Large intestine (tissue), 12 donors: ENCODE measurements at places on chromosomes 5 and 9. TPM values are rescaled to one million over a fixed set of nuclear protein-coding genes. Genes with fewer than 3 reads are reported as not detected.

The KIAA1191 gene
- 116 TPM for polyA plus RNA-seq

The DIMT1 gene
- polyA plus RNA-seq: 29.2 TPM

The SLC1A3 gene
- 4.2 TPM for polyA plus RNA-seq

The PCDHB2 gene
- 1.7 TPM for polyA plus RNA-seq

The PRLR gene
- polyA plus RNA-seq: 56.0 TPM

The GTF3C5 gene
- 54.8 TPM for polyA plus RNA-seq

DNA sequence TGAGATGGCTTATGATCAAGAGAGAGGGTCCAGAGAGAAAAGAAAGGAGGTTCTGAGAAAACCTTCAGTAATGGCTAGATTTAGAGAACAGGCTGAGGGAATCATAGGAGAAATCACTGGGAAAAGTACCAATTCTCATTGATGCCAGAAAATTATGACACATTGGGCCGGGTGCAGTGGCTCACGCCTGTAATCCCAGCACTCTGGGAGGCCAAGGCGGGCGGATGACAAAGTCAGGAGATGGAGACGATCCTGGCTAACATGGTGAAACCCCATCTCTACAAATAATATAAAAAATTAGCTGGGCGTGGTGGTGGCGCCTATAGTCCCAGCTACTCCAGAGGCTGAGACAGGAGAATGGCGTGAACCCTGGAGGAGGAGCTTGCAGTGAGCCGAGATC lies 29.5 kb upstream of the PLIN2 start:
- no peak for DNase-seq

DNA sequence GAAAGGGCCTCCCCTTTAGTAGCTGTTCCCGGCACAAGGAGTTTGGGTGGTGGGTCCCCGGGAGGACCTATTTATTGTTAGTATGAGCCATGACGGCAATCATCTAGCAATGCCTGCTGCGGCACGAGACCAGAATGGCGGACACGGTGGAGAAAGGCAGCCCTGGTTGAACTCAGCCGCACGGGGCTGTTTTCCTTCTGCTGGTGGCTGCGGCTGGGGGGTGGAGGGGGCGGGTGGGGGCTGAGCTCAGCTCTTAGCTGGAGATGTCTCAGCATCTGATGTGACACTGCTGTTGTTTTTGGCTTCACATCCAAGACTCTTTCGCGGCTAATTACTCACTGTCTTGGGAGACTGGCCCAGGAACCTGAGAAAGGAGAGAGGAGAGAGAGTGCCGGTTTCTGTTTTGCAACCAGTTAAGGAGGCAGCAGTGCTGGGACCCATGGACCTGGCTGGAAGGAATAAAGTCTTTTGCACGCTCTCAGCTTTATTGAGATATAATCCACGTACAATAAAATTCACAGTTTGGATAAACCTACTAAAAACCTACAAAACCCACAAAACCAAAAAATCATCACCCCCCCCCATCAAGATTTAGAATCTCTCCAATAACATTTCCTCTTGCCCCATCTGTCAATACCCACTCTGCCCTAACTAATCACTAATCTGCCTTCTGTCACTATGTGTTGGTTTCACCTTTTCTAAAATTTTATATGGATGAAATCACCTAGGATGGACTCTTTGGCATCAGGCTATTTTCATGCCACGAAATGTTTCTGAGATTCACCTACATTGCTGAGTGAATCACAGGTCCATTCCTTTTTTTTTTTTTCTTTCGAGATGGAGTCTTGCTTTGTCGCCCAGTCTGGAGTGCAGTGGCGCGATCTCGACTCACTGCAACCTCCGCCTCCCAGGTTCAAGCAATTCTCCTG lies 81.8 kb upstream of the NEURL1B start:
- DNase-seq: peak; percentile 51

GRCh38 chr9:108117795-108118194 lies 628.2 kb upstream of the KLF4 start:
- no peak for DNase-seq

- DNase-seq: no peak
These were observed 295.8 kb downstream of the DEPDC1B start for GRCh38 chr5:60404171-60404570.

GRCh38 chr5:9294793-9295465 lies 250.9 kb downstream of the SEMA5A start:
- no peak for DNase-seq

GRCh38 chr9:90088434-90088833 lies 483.6 kb downstream of the GADD45G start:
- no peak for DNase-seq

DNA sequence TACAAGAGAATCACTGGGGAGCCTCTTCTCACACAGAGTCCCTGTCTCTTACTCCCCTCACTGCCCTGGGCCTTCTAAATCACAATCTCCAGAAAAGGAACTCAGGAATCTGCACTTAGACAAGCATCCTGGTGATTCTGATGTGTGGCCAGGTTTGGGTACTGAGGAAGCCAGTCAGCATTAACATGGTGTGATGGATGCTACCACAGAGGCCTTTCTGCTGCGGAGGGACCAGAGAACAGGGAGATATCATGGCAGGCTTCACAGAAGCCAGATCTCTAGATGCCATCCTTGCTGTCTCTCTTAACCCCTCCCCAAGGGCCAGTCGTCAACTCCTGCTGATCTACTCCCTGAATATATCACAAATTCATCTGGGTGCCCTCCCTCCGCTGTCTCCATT lies 1.6 kb downstream of the ANKS6 start:
- DNase-seq: no peak

DNA sequence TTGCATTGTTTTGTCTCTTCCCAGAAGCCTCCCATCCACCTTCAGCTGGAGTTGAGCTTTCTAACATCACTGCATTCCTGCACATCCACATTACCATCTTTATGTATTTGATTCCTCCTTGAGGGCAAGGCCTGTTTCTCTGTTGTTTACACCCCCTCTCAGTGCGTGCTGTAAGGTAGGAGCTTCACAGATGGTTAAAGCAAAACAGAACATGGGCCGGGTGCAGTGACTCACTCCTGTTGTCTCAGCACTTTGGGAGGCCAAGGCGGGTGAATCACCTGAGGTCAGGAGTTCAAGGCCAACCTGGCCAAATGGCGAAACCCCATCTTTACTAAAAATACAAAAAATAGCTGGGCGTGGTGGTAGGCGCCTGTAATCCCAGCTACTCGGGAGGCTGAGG lies 110.9 kb downstream of the KCNIP1 start:
- no peak for DNase-seq

DNA sequence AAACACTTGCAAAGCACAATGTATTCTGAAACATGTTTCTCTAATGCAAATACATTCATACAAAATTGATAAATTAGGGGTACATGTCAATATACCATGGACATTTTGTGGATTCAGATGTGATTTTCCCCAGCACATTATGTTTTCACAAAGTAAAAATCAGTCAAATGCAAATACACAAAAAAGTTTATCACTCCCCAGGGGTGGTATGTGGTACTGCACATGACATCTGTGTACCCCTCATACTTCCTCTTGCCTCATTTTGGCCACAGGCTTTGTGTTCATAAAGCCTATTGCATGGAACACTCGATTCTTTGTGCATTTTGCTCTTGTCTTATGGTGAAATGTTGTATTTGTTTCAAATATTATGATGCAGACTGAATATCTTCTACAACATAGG lies 116.8 kb upstream of the PDE4D start:
- DNase-seq: no peak

DNA sequence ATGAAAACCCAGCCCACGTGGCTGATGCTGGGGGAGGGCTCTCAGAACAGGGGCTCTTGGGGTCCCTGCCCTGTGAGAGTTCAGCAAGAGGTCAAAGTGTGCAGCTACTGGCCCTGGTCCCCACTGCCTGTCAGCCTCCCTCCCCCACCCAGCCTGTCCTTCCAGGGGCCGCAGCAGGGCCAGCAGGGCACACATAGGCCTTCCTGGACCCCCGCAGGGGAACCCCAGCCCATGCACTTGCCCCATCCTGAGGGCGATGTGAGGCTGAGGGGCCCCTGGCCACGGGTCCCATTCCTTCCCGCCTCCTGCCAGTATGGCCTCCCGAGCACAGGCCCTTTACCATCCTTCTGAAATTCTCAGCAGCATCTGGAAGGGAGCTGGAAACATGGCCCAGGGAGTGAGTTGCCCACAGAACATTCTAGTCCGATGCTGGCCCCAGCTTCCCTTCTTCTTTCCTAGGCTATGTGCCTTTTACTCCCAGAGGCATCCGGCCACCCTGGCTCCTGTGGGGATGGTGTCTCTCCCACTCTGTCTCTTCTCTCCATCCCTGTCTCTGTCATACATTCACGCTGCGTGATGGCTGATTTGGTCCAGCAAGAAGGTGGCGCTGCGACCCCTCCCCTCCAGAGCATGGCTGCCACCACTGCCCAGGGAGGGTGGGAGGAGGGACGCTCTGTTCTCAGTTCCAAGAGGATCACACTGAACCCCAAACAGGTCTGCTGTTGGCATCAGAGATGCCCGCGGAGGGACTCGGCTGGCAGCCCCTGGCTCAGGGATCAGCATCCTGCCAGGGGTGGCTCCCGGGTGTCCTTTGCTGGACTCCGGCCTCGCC lies 19.6 kb downstream of the MRPL36 start:
- no peak for DNase-seq

GRCh38 chr5:78522476-78523260 lies 125.9 kb downstream of the LHFPL2 start:
- DNase-seq: no peak

DNA sequence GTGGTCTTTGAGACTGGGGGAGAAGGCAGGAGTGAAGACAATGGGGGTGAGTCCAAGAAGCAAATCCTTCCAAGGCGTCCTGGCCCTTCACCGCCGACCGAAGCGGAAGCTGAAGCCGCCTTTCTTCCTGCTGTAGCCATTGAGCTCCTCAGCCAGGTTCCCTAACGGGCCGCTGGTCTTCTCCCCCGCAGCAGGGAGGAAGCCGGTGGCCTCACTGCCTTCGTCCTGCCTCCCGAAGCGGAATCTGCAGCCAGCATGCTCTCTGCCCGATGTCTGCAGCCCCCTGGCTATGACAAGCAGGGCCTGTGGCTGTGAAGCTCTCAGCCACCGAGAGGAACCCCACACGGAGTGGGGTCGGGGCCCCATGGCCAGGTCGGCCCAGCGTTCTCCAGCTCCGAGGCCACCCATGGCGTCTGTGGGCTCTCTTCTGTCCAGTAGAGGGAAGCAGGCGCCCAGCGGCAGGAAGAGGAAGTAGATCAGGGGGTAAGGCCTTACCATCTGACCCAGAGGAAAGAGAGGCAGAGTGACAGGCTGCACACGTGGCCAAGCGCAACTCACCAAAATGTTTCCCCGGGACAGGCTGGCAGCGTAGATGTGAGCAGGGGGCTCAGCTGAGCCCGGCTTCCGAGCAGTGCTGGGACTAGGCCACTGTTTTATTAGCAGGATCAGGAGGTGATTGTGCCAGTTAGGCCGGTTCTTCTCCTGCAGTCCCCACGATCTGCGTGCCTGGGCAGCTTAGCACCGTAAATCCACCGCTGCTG lies 3.1 kb downstream of the QRFP start:
- DNase-seq: no peak

- DNase-seq: no peak
These were observed 57.1 kb downstream of the SEMA6A start for GRCh38 chr5:116517488-116517887.

GRCh38 chr5:169201597-169201996 lies 99.3 kb downstream of the SLIT3 start:
- DNase-seq: no peak

DNA sequence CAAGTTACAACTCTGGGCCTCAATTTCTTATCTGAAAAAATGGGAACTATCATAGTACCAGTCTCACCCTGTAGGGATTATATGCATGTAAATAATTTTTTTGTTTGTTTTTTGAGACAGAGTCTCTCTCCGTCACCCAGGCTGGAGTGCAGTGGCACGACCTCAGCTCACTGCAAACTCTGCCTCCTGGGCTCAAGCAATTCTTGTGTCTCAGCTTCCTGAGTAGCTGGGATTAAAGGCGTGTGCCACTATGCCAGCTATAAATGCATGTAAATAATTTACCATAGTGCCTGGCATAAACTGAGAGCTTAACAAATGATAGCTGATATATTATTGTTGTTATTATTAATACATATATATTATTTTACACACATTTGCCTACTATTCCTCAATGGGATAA lies 3.0 kb upstream of the ARHGAP26 start:
- no peak for DNase-seq

GRCh38 chr5:77155179-77155785 lies 55.2 kb upstream of the PDE8B start:
- no peak for DNase-seq

DNA sequence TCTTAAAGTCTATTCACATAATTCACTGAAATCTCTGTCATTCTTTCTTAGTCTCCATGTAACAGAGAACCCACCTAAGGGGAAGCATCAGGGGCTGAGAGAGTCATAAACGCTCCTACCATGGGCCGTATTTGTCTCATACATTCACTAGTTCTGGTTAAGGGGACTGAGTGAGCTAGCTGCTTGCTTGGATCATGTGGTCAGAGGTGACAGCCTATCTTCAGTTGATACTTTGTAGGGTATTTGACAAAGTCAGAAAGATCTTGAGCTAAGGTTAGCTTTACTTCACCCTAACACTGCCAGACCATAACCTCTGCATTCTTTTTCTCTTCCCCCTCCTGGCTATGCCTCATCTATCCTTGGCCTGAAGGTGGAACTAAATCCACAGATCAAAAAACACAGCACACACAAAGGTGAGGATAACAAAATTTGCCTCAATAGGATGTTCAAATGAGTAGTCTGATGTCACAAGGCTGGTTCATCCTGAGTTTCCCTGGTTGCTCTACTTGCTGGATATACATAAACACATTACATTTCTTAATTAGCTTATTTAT lies 66.5 kb downstream of the MARCHF3 start:
- no peak for DNase-seq

- DNase-seq: no peak
These were observed 723.8 kb upstream of the EDIL3 start for GRCh38 chr5:85108471-85108870.

- no peak for DNase-seq
These were observed 22.8 kb downstream of the COL5A1 start for GRCh38 chr9:134664446-134664845.

GRCh38 chr9:124087226-124087625 lies 75.7 kb downstream of the LHX2 start:
- DNase-seq: no peak

GRCh38 chr5:126818736-126819135 lies 41.8 kb downstream of the LMNB1 start:
- DNase-seq: no peak

DNA sequence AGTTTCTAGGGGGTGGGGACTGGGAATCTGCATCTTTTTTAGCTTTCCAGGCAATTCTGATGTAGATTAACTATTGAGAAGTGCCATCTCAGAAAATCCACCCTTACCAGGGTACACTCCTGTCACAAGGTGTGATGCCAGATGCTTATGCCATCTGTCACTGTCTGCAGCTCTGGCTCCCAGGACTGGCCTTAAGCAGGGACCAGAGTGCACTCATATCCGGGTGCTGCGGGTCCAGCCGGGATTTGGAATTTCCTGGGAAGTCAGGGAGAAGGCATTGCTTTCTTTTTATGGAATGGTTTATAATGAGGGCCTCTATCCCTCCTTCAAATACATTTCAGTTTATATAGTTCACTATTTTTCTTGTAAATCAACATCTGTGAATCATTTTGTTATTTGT lies 92.6 kb downstream of the TMEM174 start:
- DNase-seq: no peak
